ENCODE measurements at places on chromosomes 13 and 19.
A peak's percentile ranks its signal among the peaks of the same experiment; 100 is the strongest.

- DNase-seq, result peak; percentile 99
Measured at GRCh38 chr13:20997301-20998161, 63.9 kb downstream of the LATS2 start.

DNA sequence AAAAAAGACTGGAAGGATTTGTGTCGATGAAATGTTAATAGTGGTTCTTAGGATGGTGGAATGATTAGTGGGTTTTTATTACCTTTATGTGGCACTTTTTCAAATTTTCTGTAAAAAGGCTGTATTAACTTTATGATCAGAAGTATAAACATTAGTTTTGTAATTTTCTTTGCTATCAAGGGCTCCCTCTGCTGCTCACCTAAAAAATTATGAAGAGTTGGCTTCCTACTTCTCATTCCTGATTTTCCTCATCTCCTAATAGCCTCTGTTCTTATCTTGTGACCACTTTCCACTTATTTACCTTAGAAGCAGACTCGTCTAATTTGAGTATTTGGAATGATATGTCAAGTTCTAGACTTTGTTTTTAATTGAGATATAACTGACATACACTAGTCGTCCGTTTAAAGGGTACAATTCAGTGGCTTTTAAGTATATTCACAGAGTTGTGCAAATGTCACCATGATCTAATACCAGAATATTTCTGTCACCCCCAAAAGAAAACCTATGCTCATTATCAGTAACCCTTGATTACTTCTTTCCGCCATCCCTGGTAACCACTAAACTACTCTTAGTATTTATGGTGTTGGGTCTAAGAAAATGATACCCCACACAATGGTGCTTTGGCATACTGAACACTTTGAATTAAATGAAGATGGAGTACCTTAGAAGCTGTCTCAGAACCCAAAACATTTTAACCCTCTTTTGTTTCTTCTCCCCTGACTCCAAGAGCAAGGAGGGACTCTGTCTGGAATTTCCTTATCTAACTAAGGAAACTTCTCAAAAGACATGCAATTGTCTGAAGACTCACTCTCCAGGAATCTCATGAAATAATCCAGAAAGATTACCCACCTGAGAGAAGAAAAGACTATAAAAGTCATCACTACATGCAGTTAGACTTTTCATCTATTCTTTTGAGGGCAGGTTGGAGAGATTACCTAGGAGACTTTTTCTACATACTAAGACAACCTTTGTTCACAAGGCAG is 311.3 kb downstream of the DLEU7 start:
- DNase-seq, result peak; percentile 53

DNA sequence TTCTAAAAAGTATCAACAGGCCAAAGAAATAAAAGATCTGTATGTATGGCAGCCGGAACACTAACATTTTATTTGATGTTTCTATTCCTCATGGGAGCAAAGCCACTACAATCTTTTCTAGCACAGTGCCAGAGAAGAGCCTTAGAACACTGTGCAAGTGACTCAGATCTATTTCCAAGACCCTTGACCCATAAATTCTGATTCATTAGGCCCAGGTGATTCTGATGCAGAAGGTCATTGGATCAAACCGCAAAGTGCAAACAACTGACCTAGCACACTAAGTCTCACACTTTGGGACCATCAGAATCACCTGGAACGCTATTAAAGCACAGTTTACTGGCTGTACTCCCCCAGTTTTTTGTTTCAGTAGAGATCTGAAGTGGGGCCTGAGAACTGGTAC is 87.6 kb downstream of the MYCBP2 start:
- DNase-seq, result no peak

DNA sequence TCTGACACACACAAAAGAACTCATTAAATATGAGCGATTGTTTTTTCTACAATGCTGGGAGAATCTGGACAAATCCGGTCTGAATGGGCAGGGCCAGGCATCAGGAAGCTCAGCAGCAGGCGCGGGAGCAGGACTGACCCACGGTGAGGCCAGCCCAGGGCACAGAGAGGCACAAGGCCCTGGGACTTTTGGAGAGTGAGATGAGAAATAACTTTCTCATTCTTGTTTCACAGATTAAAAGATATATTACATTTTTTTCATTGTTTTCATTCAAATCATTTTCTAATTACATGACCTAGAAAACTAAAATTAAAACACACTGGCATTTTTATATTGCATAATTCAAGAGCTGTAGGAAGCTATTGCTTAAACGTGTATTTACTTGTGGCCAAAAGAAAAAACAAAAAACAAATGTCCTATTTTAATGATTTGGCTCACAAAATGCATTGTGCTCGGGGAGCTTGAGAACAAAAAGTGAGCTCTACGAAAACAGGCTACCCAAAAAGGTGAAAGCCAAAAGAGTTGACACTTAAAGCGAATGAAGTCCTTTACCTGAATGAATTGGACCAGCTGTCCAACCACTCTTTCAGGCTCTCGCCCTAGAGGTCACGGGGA is 133.1 kb downstream of the TNFRSF19 start:
- peak; percentile 87 for DNase-seq

GRCh38 chr19:5789886-5790558 is 941 bp downstream of the DUS3L start:
- no peak for DNase-seq

DNA sequence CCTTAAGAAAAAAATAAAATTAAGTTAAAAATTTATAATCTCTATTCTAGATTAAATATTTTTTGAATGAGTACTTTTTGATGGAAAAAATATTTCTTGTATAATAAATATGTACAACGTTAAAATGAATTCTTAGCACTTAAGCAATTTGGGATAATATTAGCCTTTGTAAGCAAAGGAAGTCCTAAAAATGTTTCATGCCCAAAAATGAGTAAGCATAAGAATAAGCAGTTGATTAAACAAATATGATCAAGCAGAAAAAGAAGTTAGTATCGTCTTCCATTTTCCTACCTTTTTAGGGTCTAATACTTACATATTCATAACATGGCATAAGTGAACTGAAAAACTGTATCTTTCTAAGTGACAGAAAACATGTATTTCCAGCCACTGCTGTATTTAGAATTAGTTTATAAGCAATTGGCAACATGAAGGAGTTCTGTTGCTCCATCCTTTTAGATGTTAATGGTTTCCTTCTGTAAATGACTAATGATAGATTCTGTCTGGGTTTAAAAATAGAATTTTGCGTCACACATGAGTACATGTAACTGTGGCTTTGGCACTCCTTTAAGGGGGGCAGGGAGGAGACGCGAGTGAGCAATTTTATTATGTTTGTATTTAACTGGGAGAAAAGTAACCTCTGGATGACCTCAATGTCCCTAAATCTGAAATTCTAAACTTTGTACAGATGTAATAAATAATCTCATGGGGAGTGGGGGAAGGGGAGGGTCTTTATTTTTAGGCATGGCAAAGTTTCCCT is 237.4 kb downstream of the RGCC start:
- DNase-seq, result peak; percentile 95

DNA sequence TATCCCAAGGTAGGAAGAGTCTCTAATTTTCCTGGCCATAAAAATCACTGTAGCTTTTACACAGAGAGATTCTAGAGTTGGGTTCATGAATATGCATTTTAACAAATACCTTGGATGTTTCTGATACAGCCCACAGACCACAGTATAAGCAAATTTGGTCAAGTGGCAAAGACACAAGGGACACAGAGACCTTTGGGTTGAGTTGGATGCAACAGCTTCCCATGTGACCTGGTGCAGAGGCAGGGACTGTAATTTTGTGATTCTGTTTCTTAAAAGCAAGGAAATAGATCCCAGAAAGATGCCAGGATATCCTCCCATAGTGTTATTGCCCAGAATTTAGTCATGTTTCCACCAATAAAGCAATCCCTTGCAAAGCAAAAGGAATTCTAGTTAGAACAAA is 27.0 kb downstream of the FPR3 start:
- no peak for DNase-seq

GRCh38 chr13:106376401-106377112 is 158.9 kb downstream of the EFNB2 start:
- peak; percentile 87 for DNase-seq

DNA sequence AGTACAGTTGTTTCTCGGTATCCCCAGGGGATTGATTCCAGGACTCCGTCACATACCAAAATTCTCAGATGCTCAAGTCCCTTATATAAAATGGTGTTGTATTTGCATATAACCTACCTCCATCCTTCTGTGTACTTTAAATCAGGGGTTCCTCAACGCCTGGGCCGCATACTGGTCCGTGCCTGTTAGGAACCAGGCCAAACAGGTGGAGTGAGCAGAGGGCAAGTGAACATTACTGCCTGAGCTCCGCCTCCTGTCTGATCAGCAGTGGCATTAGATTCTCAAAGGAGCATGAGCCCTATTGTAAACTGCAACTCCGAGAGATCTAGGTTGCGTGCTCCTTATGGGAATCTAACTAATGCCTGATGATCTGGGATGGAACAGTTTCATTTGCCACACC is 42.2 kb upstream of the KCTD4 start:
- no peak for DNase-seq

- no peak for DNase-seq
Measured at GRCh38 chr13:109369353-109370052, 416.9 kb downstream of the IRS2 start.

- no peak for DNase-seq
Measured at GRCh38 chr19:33225458-33225926, at the start of gene SLC7A10. TSS of gene SLC7A10 (minus strand) at chr19:33225850. CDS start at chr19:33225703, 147 bp downstream.

GRCh38 chr13:58666331-58666730 is 1034.8 kb downstream of the PCDH17 start:
- no peak for DNase-seq

- DNase-seq, result peak; percentile 64
Measured at GRCh38 chr13:30829145-30829832, 76.8 kb upstream of the MEDAG start.

GRCh38 chr19:6610934-6611852 is 20.2 kb upstream of the CD70 start:
- DNase-seq, result peak; percentile 98

- peak; percentile 28 for DNase-seq
Measured at GRCh38 chr19:23394511-23394910, 760 bp downstream of the ZNF91 start.

- no peak for DNase-seq
Measured at GRCh38 chr19:15124572-15125231, 17.5 kb downstream of the SYDE1 start.

DNA sequence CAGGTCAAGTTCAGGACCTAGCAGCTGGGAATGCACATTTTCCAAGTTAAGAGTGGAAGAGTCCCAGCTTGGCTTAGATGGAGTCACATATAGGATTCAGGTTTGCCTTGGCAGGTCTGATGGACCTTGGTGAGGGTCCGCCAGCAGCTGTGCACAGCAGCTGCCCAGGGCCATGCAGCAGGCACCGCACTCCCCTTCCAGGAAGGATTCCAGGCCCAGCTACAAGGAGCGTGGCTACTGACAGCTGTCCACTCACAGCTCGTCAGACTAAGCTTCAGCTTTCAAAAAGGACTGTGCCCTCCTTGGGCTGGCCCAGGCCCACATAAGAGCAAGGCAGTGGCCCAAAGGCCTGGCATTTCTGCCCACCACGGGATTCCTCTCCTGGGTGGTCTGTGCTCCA is 68.4 kb downstream of the ALOX5AP start:
- no peak for DNase-seq

DNA sequence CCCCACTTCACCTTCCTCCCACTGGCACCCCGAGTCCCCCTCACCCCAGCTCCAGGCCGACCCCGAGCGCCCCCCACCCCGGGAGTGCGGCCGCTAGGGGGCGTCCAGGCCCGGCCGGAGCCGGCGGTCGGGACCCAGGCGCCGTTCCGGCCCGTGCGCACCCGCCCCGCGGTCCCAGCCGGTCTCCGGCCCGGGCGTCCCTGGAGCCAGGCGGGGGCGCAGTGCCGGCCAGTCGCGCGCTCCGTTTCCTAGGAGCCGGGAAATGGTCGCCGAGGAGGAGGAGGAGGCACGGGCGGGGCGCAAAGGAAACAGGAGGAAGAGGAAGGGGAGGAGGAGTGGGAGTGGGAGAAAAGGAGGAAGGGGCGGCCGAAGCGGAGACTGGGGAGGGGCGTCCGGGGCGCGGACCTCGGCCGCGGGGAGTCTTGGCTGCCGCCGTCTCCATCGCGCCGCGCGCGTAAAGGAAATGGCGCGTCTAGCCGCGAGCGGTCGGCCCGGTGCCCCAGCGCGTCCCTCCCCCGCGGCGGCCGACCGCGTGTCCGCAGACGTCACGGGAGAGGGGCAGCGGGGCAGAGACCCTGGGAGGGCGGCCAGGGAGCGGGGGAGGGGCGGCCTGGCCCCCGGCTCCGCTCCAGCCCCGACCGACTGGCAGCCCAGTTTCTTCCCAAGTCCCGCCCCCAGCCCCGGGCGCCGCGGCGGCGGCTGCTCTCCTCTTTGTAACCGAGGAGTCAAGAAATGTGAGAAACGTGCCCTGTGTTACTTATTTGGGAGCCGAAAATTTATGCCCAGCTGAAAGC is 1.1 kb upstream of the KCTD15 start:
- DNase-seq, result peak; percentile 83

DNA sequence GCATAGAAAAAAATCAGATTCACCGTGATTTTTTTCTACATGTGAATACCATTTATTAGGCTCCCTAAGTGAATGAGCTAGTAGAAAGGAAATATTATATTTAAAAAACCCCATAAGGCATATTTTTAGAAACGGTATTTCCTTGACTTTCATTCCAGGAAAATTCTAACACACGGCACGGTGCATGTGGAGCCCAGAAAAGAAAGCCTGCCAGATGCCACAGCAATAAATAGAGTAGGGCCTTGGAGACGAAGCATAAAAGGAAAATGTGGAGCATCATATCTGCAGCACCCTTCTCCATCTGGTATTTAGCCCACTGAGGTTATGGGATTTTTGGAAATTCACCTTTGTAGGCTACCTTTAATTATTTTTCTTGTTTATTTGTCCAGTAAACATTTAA is 314.4 kb downstream of the ENOX1 start:
- no peak for DNase-seq

DNA sequence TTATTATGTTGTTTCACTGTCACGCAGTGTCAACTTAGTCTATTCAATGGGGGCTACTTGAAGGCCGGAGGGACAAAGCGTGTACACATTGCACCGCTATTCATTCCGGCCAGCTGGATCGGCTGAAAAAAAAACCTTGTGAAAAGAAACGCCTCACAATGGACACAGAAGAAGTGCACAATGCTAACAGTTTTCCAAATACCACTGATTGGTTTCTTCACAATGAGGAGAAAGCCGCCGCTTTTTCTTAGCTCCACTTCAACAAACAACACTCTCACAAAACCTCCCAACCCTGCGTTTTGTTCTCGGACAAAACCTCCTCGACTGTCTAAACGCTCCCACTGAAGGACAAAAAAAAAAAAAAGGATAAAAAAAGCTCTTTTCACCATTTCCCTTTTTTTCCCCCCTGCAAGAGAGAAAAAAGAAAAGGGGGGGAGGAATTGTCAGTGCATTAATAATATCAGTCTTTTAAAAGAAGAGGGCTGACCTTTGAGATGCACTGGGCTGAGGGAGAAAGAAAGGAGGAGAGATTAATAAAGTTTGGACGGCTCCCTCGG is 5.4 kb downstream of the SOX21 start:
- no peak for DNase-seq

- no peak for DNase-seq
Measured at GRCh38 chr19:47505506-47505905, 9.4 kb downstream of the NAPA start.
